ENCODE measurements at places on chromosomes 3 and 15.

DNA sequence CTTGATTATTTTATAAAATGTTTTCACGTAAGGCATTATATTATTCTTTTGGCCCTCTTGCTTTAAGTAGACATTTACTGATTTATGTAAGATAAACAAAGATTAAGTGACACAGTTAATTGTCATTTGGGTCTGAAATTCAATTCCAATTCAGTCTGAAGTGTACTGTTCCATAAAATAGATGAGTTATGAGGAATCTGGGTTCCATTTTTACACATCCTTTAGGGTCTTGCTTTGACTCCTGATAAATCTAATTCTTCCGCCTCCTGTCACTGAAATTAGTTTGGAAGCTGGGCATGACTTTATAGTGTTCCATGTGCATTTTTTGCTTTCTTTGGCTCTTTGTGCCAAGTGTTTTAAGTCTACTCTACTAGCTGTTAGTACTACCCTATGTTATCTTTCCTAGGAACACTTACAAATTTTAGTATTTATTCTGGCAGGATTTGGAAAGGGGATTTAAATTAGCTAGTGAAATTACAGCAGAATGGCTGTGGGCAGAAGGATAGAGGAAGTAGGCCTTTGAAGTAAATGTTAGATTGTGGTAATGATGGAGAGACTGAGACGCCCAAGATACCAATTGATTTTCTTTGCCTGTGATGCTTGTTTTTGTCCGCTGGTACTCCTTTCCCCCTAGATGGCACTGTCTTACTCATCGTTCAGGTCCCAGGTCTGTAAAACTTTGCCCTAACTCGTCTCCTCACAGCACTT lies 14.3 kb downstream of the ARL8B start:
- no peak for DNase-seq

GRCh38 chr3:125231895-125232294 lies 19.3 kb upstream of the SLC12A8 start:
- no peak for DNase-seq

- no peak for DNase-seq
These were observed 57.9 kb downstream of the ACAP2 start for GRCh38 chr3:195384952-195385351.

- no peak for DNase-seq
These were observed 236.0 kb upstream of the EIF1B start for GRCh38 chr3:40073310-40074007.

GRCh38 chr3:160616716-160617115 lies 51.3 kb upstream of the KPNA4 start:
- DNase-seq = no peak

DNA sequence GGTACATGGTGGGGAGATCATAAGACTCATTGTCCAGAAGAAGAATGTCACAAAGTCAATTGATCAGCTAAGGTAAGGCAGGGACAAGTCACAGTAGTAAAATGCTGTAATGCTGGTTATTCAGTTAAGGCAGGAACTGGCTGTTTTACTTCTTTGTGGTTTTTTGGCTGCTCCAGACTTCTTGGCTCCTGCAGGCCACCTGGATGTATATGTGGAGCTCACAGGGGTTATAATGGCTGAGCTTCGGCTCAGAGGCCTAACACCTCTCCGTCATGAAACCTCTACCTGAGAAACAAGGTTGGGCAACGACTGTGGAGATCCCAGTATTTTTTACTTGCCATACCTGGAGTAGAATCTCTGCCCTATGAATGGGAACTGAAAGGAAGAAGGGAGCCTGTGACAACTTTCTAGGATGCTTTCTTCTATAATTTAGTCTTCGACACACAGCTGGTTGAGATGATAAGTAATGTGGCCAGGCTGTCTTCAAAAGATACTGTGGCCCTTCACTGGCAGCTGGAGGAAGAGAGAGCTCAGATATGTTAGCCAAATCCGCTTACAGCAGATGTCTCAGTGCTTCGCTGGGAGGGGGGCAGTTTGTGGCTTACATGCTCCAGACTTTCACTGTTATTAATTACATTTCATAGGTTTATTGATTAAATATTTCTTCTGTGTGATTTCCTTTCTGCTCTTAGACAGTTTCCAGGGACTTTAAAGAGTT lies 887.8 kb downstream of the IGSF11 start:
- no peak for DNase-seq

GRCh38 chr3:77967621-77968020 lies 927.7 kb downstream of the ROBO2 start:
- DNase-seq = no peak

- DNase-seq = no peak
These were observed 32.5 kb downstream of the PARP15 start for GRCh38 chr3:122609798-122610559.

DNA sequence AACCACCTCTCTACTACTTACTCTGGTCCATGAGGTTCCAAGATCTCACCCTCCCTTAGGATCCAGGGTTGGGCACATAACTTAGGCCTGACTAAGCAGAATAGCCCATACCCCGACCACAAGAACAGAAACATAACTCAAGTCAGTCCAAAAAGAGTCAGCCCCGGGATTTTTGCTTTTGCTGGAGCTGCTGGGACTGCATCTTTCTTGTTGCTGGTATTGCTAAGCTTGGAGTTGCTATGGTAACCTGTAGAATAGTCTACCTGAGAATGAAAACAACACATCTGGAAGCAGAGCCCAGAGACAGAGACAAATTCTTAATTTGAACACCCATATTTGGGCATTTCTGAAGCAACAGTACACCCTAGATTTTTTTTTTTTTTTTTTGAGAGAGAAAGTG lies 6.5 kb downstream of the RUBCN start:
- no peak for DNase-seq

- DNase-seq = no peak
These were observed 12.4 kb downstream of the ACAA1 start for GRCh38 chr3:38124324-38125122.

DNA sequence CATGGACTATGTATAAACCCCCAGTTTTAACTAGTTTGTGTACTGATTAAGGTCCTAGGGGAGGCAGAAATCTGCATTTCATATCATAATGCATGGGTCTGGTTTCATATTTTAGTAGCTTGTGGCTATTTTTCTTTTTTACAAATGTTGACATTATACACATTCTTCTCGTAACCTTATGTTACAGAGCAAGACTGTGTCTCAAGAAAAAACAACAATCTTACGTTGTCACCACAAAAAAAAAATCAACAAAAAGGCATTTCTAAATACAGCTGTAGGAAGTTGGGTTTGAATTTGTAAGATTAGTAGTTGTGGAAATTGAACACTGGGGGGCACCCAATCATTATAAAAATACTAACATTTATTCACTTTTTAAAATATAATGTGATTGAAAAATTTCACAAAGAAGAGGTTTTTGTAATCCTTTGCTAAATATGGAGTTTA lies 17.9 kb downstream of the SERP1 start:
- DNase-seq = no peak

DNA sequence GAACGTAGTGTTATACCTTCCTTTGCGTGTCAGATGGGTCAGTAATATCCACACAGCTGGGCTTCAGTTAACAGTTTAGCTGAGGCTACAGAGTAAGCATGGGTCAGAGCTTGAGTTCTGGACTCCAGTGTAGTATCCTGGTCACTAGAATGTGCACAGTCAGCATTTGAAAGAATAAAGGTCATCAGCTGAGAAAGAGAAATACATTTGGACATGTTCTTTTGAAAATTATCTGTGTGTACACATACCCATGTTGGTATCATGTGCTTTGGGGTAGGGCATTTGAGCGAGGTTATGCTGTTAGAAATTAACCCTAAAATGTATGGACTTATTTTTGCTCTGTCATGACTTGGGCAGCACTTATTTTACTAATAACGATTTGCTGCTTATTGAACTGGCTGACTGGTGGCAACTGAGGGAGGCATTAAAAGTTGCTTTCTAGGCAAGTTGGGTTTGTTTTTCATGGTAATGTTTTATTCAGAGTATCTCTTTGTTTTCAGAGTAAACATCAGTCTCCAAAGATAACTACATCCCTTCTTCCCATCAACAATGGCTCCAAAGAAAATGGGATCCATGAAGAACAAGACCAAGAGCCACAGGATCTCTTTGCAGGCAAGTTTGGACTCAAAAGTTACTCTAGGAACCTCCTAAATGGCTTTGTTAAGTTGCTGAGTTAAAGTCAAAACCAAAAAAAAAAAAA lies 16.4 kb downstream of the SNX1 start:
- DNase-seq = no peak

- no peak for DNase-seq
These were observed 178.2 kb upstream of the TGFBR2 start for GRCh38 chr3:30428251-30428650.

DNA sequence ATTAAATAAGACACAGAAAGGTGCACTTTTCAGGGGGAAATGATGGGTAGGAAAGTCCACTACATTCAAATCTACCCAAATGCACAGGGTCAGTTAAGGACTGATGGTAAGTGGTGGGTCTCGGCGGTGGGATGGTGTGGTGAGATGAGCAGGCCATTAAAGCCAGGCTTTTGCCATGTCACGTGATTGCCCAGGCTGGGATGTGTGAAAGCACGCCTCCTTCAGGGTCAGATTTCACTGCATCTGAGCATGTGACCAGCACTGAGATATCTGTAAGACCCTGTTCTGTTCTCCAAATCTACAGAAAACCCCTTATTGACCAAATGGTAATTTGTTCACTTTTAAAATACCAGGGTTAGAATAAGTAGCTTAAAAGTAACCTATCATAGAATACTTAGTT lies 301.5 kb downstream of the MEX3B start:
- DNase-seq = no peak

- no peak for DNase-seq
These were observed 279.2 kb upstream of the TMC3 start for GRCh38 chr15:81653259-81653658.

DNA sequence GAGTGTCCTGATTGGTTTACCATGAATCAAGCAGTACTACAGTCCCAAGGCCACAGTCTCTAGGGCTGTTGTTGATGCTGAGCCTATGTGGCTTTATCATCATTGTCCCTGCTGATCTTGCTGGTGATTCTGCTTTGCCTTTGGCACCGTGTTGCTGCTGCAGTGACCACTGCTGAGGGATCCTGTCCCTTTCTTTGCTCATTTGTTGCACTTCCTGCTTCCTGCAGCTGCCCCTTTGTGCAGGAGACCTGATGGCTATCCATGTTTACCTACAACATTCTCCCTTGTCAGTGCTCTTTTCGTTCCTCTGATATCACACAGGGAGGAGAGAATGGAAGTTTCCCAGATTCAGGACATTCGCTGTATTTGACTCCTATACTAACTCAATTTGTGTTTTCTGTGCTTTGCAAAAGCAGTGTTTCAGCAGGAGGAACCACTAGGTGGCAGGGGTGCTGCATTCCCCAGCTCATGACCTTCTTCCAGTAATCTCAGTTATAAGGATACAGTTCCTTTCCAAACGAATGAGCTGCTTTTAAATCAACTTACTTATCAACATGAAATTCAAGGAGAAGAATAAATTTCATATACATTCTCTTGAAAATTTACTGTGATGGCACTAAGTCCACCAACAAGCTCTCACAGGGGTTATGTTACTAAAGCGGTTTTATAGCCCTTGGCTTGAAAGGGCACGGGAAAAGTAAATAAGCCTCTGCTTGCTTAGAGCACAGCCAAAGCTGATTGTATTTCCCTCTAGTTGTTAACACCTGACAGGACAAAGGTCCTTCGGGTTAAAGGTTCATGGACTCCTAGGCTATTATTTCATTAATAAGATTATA lies 9.7 kb upstream of the THUMPD3 start:
- no peak for DNase-seq

DNA sequence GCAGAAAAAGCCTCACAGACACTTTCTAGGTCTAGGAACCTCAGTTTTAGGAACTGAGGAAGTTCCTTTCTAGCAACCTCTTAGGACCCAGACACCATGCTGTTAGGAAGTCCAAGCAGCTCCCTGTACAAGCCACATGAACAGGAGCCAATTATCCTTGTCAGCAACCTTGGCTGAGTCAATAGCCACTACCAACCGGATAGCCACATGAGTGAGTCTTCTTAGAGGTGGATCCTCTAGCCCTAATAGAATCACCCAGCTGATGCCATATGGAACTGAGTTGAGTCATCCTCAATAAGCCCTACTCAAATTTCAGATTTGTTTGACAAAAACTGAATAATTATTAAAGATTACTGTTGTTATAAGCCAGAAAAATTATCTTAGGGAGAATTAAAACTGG lies 256.2 kb downstream of the NLGN1 start:
- no peak for DNase-seq

- DNase-seq = no peak
These were observed 20.1 kb upstream of the FSTL1 start for GRCh38 chr3:120470870-120471269.

GRCh38 chr3:4606911-4607310 lies 113.8 kb downstream of the ITPR1 start:
- DNase-seq = no peak

DNA sequence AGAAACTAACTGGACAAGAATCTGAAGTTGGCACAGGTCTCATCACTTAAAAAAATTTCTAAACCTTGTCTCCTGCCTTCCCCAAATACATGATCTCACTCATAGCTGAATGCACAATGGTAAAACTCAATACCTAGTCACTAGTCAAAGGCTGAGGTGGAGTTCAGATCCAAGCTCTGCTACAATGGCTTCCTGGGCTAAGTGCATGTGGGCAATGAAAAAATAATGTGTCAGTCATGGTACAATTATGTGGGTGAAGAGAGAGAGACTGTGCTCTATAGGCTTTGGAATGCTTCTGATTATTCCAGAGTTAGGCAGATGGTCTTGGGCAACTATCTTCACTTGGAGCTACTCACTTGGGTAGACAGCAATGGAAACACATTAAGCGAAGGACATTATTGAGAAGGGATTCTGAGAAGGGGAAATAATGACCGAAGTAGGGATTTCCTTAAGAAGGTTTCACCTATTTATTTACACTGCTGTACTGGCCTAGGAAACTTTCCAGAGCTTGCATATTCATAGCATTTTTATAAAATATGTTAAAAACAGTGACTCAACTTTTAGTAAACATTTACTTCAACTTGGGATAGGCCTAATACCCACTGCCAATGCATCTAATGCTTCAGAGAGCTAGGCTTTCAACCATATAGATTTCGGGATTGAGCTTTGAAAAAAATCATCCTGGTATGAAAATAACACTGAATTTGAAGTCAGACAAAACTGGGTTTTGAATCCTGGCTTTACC lies 58.7 kb upstream of the PLXND1 start:
- no peak for DNase-seq

DNA sequence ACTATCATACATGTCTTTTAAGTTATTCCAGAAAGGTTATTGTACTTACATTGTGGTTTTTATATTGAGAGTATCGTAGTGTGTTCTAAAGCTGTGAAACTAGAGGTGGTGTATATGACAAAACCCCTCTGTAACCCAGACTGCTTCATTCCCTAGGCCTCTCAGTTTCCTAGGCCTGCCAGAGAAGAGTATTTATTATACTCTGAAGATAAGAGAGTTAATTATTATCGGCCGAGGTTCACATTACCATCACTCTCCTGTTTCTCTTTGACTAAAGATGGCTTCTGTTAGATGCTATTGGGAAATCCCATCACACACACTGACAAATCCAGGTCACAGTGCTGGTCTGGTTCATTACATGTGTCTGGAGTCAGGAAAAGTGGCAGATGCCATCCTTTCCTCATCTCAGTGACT lies 20.5 kb downstream of the EXOSC7 start:
- DNase-seq = no peak

DNA sequence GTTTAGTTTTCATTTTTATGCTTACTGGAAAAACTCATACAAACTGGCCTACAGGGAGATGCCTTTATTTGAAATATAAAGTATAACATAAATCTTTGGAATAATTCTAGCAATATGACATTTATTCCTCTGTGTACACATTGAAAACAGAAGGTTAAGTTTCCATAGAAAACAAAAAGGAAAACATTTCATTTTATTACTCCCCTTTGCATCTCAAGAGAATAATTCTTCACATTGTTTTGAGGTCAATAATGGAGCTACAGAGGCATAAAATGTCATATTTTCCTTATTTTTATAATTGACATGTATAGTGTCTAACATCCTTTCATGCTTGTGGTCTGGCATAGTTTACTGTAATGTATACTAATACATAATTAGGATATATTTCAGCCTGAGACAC lies 187.6 kb upstream of the AGTR1 start:
- DNase-seq = no peak
